Activated naive CD4-positive, alpha-beta T cell treated with anti-CD3 and anti-CD28 coated beads for 36 hours (primary cell): ENCODE measurements at places on chromosomes 11 and 22. TPM values are rescaled to one million over a fixed set of nuclear protein-coding genes. Genes with fewer than 3 reads are reported as not detected.

PGA3 gene
- total RNA-seq, result not detected

ABCG4 gene
- total RNA-seq, result 0.31 TPM

DNA sequence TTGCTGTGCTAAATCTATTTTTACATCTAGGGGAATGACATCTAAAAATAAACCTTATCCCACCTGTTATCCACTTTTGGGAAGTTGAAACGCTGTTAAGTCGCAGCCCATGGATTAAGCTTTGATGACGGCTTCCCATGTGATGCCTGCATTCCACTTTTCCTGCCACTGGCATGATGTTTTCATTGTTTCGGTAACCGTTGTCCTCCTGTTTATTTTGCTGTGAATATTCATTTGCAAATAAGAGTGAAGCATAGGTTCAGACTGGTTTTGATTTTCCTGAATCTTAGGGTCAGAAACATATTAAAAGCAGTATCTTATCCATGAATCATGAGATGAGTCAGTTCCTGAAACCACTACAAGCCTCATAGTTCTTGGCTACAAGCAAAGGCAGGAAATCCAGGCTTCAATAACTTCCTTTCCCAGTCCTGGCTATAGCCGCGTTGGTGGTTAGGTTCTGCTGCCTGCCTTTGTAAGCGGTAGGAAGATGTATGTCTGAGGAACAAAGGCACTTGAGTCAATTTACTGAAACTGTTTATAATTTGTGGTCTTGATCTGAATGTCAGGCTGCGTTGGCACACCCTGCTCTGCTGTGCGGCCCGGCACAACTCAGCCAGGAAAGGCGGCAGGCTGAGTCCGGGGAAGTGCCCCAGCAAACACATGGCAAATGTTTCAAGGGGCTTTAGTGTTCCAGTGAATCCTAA is 19.4 kb downstream of the TEAD1 start:
- H3K4me1 ChIP-seq, result peaks cover 21% of the 10 kb centered on the region
- H3K36me3 ChIP-seq, result peaks cover 2% of the 10 kb centered on the region
- DNase-seq, result peak; percentile 57
- H3K27me3 ChIP-seq, result peaks cover 73% of the 10 kb centered on the region
- no peak overlapping the region for H3K4me3 ChIP-seq

DNA sequence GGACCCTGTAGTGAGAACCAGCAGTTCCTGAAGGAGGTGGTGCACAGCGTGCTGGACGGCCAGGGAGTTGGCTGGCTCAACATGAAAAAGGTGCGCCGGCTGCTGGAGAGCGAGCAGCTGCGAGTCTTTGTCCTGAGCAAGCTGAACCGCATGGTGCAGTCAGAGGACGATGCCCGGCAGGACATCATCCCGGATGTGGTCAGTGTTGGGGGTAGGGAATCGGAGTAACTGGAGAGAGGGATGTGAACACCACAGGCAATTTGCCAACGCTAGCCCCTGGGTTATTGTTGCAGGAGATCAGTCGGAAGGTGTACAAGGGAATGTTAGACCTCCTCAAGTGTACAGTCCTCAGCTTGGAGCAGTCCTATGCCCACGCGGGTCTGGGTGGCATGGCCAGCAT is 19.9 kb downstream of the MADD start:
- no peak overlapping the region for H3K4me3 ChIP-seq
- DNase-seq, result no peak
- no peaks in the 10 kb centered on the region for H3K4me1 ChIP-seq
- peaks cover 17% of the 10 kb centered on the region for H3K36me3 ChIP-seq

LRRC56 gene
- 1.0 TPM for total RNA-seq

DNA sequence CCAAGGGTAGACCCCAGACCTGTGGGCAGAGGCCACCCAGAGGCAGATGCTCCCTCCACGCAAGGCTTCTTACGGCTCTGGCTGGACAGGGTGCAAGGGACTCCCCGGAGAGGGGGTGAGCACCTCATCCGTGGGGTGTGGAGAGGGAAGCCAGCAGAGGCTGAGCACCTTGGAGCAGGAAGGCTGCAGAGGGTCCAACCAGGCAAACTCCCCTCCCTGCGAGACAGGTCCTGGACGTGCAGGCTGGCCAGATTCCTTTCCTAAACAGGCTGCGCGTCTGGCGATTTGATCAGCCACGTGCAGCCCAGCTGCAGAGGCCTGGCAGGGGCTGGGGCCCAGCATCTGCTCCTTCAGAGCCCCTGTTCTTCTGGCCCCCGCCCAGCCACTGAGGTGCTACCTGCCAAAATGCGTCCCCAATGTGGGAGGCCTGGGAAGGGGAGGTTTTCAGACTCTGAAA is 49.3 kb downstream of the WNT11 start:
- H3K4me3 ChIP-seq, result no peak overlapping the region
- H3K36me3 ChIP-seq, result no peaks in the 10 kb centered on the region
- no peak overlapping the region for H3K27ac ChIP-seq
- H3K4me1 ChIP-seq, result peaks cover 14% of the 10 kb centered on the region

- H3K4me3 ChIP-seq, result peak overlapping the region; percentile 73
- no peaks in the 10 kb centered on the region for H3K27me3 ChIP-seq
- H3K36me3 ChIP-seq, result peaks cover 6% of the 10 kb centered on the region
- peak overlapping the region; percentile 69 for H3K27ac ChIP-seq
These were observed 869 bp downstream of the ZC3H7B start for GRCh38 chr22:41302021-41302767.

IGSF9B gene
- total RNA-seq, result 26.5 TPM
